ENCODE measurements at places on chromosomes 2 and 18. TPM values are rescaled to one million over a fixed set of nuclear protein-coding genes. Genes with fewer than 3 reads are reported as not detected.
A peak's percentile ranks its signal among the peaks of the same experiment; 100 is the strongest.

- DNase-seq = peak; percentile 61
Measured at GRCh38 chr2:236343400-236344161, 79.4 kb upstream of the ASB18 start.

- peak; percentile 46 for DNase-seq
Measured at GRCh38 chr2:208062113-208062512, 36.8 kb upstream of the PLEKHM3 start.

The ASXL2 gene
- total RNA-seq = 9.6 TPM

GRCh38 chr2:15112216-15112615 lies 448.9 kb downstream of the NBAS start:
- DNase-seq = peak; percentile 12

DNA sequence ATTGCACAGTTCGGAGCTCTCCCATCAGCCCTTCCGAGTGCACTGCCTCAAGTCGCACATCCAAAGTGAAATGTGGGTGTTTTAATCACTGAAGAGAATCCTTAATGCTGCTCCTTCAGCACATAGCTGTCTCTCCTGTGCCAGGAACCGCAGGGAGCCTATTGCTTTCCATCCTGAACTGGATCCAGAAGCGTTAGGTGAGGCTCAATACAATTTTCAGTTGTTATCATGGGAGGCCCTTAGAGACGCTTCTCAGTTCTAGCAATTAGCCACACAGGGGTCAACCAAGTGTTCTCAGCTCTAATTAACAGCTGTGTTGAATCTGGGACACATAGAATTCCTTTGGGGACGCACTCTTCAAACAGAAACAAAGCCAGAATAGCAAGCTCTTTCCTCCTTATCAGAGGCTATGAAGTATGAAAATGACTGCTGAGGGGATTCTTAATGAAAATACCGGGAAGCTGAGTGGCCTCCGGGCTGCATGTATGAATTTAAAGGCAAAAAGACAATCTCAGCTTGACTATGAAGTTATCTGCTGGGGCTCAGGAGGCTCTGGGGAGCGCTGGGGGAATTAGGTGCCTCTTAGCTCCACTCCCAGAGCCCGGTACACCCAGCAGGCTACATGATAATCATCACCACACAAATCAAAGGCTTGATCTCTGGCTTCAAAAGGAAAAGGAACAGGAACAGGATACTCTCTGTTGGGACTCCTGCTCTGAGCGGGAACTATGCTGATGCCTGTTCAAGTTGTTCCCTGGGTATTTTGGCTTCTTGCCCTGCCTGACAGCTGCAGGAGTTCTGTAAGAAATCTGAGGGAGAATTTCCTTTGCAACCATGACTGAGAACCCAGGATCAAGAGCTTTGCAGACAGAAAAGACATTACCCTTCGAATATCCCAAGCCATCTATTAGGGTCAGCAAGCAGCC lies 55.4 kb upstream of the NCOA1 start:
- DNase-seq = no peak

DNA sequence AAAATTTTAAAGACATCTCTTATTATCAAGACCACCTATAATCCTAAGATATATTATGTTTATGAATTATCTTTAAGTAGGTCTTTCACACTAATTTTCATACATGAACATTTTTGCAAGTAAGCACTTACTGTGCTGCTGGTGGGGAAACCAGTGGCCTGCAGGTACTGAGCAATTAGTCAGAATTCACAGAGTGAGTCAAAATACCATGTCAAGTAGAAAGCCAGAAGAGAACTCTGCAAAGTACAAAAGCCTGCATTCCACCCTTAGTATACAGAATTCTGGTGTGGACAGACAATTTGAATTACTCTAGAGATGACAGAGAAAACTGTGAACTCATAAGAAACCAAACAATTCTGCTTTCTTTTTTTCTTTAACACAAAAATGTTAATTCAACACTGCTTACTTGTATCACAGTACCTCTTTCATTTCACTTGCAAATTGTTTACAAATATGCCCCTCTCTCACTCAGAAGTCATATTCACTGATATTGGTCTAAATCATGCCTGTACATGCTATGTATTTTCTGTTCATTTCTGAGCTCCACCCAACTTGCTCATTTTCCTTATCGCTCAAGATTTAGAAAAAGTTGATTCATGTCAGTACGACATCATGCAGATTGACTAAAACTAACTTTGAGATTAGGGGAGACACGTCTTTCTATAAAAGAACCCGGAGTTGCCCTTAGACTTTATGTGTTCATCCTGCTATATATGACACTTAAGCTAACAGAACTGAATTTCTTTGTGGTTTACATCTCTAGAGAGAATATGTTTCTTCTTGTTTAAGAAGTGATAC lies 182.9 kb downstream of the IKZF2 start:
- DNase-seq = no peak

The NLRC4 gene
- total RNA-seq = not detected

The RAB27B gene
- 9.9 TPM for total RNA-seq

DNA sequence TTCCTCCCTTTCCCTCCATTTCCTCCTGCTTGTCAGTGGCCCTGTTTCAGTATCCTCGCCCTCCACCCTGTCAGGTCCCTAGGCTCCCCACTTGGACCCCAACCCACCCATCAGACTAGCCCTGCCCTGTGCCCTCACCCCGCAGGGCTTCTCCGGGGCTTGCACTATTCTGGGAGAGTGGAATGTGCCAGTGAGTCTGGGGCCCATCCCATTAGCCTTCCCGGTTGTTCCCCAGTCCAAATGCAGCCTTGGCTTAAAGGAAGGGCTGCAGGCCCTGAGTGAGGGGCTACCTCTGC lies 45.5 kb downstream of the MYO7B start:
- DNase-seq = no peak

DNA sequence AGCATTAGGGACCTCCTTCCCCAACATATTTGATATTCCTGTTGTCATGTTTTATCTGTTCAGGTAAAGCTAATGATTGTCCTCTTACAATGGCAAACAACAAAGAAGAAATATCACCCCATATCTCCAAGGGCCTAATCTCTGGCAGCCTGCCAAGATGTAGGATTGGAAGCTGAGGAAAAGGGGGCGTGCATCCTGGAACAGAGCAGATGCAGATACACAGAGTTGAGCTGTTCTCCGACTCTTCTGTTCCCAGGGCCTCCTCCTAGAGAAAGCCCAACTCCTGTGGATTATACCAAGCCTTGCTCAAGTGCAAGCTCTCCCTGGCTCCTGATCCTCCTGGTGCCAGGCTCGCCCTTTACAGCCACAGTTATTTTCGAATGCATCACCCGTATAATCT lies 35.2 kb upstream of the CD207 start:
- no peak for DNase-seq

Measured in A172 (cell line).